ENCODE measurements at places on chromosomes 12 and 14.

GRCh38 chr12:92164712-92165111, 19.1 kb upstream of the BTG1 start:
- DNase-seq, result no peak

DNA sequence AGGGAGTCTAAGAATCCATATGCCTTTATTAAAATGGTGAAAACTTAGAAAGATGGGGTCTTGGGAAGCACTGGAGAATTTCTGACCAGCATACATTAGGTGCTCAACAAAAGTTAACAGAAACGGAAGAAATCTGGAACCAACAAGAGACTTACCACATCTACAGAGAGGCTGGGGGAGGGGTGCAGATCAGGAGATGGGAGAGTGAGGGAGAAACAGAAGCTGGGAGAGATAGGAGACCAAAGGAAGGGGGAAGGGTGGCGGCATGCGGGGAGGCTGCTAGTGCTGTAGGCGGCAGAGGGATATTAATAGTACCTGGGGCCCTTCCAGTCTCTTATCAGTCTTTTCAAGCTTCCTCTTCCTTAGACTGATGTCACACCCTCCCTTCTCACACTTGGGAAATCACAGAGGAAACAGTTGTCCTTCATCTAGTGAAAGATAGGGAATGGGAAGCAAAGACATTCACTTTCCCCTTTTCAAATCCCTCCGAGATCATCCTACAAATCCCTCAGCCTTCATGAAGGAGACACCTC, 18.1 kb downstream of the ZBTB39 start:
- no peak for DNase-seq

DNA sequence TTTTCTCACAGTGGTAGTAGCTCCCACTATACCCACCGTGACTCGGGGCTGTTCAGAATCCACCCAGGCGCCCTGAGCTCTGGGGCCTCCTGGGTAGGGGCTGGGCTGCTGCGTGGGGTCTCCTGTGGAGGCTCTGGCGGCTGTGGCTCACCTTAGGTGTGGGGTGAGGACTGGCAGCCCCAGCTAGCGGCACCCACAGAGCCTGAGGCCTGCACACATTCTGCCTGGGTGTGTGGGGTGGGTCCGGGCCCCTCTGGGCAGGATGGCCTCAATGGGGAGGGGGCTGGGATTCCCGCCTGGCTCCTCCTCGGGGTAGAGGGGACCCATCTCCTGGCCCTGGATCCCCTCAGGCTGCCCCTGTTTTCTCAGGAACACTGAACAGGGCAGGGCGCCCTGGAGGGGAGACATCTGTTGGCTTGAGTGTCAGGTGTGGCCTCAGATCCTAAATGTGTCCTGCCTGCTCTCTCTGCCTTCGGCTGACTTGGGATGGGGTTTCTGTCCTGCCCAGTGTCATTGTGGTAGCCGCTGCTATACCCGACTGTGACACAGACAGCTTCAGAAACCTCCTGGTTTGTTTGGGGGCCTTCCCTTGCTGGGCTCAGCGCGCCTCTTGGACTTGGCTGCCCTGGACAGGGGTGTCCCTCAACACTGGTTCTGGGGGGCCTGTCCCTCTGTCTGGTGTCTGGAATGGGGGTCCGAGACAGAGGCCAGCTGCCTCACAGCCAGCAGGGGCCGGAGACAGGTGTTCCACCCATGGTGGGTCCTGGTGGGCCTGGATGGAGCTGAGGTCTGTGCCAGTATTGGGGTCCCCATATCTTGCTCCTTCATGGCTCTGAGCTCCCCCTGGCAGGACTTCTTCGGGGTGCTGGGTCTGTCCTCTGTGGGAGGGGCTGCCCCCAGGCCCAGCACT, 354.9 kb downstream of the TMEM121 start:
- DNase-seq, result no peak

DNA sequence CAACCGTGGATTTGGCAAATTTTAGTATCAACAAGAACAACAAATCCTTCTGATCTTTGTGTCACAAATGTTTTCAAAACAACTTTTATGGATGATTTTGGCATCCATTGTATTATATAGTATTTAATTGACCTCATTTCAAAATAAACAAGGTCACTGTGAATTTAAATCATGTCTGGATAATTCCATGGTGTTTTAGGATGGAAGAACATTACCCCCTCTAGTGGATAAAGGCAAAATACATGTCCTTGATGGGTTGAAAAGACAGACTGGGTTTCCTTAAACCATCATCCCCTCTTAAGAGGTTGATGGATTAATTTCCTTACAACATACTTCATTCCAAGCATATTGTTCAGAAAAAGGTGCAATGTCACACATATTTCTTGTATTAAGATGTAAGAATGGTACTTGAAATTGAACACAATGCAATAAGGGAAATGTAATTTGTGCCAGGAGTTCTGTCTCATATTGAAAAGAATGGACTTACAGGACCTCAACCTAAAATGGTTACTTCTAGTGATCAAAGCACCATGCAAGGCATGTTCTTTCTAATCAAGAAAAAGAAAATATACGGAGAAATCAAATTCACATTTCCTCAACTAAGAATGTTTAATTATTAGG, 352.0 kb downstream of the BCAT1 start:
- DNase-seq, result no peak

DNA sequence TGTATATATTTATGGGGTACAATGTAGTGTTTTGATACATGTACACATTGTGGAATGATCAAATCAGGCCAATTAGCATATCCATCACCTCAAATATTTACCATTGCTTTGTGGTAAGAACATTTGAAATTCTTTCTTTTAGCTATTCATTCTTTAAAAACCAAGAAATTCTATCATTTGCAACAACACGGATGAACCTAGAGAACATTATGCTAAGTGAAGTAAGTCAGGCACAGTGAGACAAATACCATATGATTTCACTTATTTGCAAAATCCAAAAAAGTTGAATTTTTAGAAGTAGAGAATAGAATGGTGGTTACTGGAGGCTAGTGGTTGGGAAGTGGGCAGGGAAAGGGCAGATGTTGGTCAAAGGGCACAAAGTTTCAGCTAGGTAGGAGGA, 129.3 kb upstream of the PTPRQ start:
- DNase-seq, result no peak

- no peak for DNase-seq
Measured at GRCh38 chr12:100391856-100392255, 35.0 kb downstream of the SLC17A8 start.

- DNase-seq, result no peak
Measured at GRCh38 chr12:126243814-126244440, 1178.7 kb downstream of the AACS start.

DNA sequence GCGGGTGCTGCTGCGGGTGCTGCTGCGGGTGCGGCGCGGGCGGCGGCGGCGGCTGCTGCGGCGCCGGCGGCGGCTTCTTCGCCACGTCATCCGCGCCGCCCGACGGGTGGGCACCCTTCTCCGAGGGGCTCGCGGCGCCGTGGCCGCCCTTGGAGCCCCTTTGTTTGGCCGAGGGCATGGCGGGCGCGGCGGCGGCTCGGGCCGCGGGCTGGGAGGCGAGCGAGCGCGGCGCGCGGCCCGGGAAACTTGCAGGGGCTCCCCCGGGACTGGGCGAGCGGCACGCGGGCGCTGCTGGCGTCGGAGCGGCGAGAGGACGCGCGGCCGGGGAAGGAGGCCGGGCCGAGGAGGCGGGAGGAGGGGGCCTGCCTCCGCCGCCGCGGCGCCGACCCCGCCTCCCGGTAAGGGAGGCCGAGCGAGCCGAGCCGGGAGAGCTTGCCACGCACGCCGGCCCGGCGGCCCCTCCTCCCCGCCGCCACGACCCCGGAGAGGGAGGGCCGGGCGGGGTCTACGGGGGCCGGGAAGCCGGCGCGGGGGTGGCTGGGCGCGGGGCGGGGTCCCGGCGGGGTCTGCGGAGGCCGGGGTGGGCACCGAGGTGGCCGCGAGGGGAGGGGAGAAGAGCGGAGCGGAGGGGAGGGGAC, at the start of gene CKAP4:
Gene CKAP4, minus strand, starts transcription at position 347 of the 638 bp plus-strand sequence. Its CDS starts 169 bp downstream, at position 178.
- no peak for DNase-seq

DNA sequence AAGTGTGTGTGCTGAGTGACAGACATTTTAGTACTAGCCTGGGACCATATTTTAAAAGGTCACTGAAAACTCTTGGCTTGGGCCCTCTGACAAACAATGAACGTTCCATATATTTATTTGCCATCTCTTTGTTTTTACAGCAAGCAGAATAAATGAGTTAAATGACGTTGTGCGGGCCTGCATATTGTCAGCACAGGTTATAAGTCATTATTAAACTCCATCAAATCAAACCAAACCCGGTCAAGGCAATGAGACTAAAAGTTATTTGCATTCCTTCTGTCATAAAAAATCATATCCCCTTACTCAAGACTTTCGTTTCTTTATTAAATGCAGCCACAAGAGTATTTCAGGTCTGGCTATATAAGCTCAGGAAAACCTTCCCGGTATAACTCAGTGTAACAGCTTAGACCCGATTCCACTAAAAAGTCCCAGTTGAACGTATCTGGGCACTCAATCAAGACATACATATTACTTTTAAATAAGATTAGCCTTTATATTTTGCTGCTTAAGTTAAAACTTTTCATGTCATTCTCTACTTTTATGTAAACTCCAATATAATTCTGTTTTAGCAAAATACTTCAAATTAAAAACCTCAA, 84.9 kb downstream of the DICER1 start:
- DNase-seq, result no peak

- no peak for DNase-seq
Measured at GRCh38 chr14:47257013-47257412, 418.4 kb downstream of the MDGA2 start.

DNA sequence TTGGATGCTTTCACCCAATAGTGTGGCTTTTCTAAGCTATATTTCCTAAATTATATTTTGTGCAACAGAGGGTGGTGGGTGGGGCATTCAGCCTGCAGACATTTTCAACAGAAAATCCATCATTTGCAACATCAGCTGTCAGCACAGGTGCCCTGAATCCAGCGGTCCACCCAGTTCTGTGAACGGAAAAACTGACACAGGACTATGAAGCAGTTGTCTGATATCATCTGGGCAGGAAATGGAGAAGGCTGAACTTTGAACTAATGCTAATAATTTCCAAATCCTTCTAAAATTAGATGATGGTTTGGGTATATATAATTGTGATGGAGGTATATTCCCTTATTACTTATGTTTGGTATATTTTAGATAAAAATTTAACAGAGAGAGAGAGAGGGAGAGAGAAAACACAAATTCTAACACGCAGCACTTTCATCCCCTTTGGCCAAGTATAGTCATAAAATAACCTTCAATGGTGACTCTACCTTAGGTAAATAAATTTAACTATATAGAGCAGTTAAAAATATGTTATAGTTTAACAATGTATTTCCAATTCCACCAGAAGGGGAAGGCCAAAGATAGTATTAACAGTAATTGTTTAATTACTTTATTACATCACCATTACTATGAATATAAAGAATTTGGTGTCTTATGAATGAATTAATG, 58.3 kb upstream of the PTPRB start:
- DNase-seq, result no peak

GRCh38 chr12:122841544-122842321, 6.5 kb downstream of the HIP1R start:
- no peak for DNase-seq

DNA sequence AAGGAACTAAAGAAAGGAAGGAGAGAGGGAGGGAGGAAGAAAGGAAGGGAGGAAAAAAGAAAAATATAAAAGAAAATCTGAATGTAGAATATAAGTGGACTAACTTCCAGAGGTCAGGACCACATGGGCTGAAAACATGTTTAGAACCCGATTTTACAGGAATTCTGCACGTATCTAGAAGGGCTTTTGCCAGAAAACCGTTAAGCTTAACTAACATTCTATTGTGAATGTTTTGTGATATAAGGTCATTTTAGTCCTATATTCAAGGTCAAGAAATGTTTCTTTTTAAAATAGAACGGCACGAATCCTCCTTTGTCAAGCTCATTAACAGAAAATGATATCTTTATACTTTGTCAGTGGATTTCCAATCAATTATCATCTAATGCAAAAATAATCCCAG, 13.1 kb downstream of the PTCSC3 start:
- no peak for DNase-seq

DNA sequence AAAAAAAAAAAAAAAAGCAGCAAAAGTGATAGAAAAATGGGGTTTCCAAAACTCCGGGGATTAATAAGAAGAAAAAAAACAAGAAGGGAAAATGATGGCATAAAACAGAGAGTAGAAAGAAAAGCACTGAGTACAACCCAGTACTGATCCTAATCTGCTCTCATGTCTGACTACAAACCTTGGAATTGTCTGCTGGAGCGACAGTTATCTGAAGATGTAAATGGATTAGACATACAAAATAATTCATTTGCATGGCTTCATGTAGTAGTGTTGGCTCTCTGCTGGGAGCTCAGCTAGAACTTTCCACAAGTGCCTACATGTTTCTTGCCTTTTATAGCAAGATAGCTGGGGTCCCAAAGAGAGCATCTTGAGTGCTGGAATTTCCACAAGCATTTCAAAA, 34.2 kb downstream of the ZCRB1 start:
- DNase-seq, result no peak

DNA sequence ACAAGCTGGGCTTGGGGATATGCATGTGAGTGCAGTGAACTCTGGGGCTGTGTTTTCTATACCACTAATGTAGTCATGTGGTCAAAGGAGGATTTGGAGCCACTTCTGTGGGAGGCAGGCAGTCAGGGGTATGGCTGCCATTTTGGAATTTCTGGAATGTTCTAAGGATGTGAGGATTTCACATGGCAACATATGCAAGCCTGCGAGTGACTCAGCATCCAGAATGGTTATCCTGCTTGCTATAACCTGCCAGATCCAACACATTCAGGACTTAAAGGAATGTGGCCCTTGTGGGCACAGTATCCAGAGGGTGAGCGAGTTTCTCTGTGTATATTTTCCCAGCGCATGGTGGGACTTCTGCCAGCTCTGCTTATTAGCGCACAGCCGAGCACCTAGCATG, 249.2 kb upstream of the PWP1 start:
- no peak for DNase-seq

DNA sequence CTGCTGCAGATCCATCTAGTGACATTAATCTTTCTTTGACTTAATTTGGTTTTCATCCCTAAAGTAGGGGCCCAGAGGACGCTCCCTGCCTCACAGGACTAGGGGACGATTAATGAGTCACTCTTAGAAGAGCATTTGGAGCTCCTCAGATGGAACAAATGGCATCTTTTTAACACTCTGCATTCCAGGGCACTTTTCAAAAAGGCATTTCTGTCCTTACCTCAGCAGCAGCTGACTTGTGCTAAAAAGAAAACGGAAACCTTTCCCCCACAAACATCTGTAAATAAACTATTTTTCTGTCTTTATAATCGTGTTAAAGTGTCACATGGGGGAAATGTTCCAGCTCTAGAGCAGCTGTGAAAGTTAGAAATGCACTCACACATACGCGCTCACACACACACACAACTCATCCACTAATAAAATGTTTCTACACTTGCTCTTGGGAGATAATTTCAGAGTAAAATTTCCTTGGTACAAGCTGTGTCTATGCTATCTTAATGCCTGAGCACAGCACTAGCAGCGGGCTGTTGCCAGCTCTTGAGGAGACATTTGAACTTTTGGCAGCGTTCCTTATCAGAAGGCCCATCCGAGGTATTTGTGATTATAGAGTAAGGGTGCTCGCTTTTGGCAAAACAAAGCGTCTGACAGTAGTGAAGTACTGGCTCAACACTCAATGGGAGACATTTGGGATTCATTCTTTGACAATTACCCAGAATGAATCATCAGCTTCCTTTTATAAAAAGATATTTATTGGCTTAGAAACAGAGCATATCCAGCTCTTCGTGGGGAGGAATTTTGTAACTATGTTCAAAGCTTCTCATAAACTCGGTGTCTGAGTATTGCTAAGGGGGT, 141.3 kb downstream of the PLXNC1 start:
- no peak for DNase-seq
